Fibroblast of lung (primary cell): ENCODE measurements at places on chromosomes 5 and 9. TPM values are rescaled to one million over a fixed set of nuclear protein-coding genes. Genes with fewer than 3 reads are reported as not detected.

LCNL1 gene
- 3.3 and 6.3 TPM in 2 replicates for total RNA-seq

AUH gene
- total RNA-seq: 44.7 and 55.5 TPM in 2 replicates

TAF11L10 gene
- total RNA-seq: not detected in 2 replicates

PCDHB10 gene
- total RNA-seq: 0.77 and 2.0 TPM in 2 replicates

IL5 gene
- total RNA-seq: not detected in 2 replicates

PCDHB5 gene
- 1.8 and 2.8 TPM in 2 replicates for total RNA-seq

ANKRD34B gene
- not detected in 2 replicates for total RNA-seq

HMHB1 gene
- not detected in 2 replicates for total RNA-seq

HSPB3 gene
- total RNA-seq: 0.77 and 21.1 TPM in 2 replicates

PCA3 gene
- not detected in 2 replicates for total RNA-seq

F2R gene
- total RNA-seq: 164 and 265 TPM in 2 replicates

CXCL14 gene
- 0.17 and 0.26 TPM in 2 replicates for total RNA-seq

RNF208 gene
- 0.26 and 0.33 TPM in 2 replicates for total RNA-seq

TDRD7 gene
- 9.0 and 14.7 TPM in 2 replicates for total RNA-seq

NDOR1 gene
- 2.6 and 3.1 TPM in 2 replicates for total RNA-seq

FIBCD1 gene
- total RNA-seq: 7.3 and 9.8 TPM in 2 replicates

SLC31A1 gene
- total RNA-seq: 31.1 and 44.4 TPM in 2 replicates

DAB2IP gene
- 5.6 and 16.5 TPM in 2 replicates for total RNA-seq

NUTM2F gene
- total RNA-seq: not detected in 2 replicates

BTNL8 gene
- total RNA-seq: not detected in 2 replicates

PRR16 gene
- 3.1 and 7.3 TPM in 2 replicates for total RNA-seq

CATSPER3 gene
- under 0.01 and 0.17 TPM in 2 replicates for total RNA-seq

NR5A1 gene
- not detected in 2 replicates for total RNA-seq

DIPK1B gene
- total RNA-seq: 0.33 and 0.77 TPM in 2 replicates

APBA1 gene
- 5.4 and 8.8 TPM in 2 replicates for total RNA-seq

PCDHA11 gene
- total RNA-seq: 0.51 and 0.66 TPM in 2 replicates

PCDHA1 gene
- under 0.01 TPM in 2 replicates for total RNA-seq

ALDOB gene
- total RNA-seq: not detected in 2 replicates

ARRDC3 gene
- total RNA-seq: 87.1 and 105 TPM in 2 replicates

POLK gene
- 33.4 and 44.9 TPM in 2 replicates for total RNA-seq

IER5L gene
- 71.5 and 97.3 TPM in 2 replicates for total RNA-seq

OMD gene
- total RNA-seq: under 0.01 and 0.17 TPM in 2 replicates

SEMA6A gene
- 0.17 and 0.26 TPM in 2 replicates for total RNA-seq

CCDC152 gene
- total RNA-seq: 1.5 and 2.5 TPM in 2 replicates

FGD3 gene
- under 0.01 TPM in 1 of 2 replicates, not detected in the other for total RNA-seq

CAST gene
- 153 and 203 TPM in 2 replicates for total RNA-seq

FCN2 gene
- total RNA-seq: not detected in 2 replicates

KIAA0825 gene
- total RNA-seq: 3.1 and 3.6 TPM in 2 replicates

CAMLG gene
- 60.1 and 69.1 TPM in 2 replicates for total RNA-seq

SHB gene
- total RNA-seq: 12.6 and 13.9 TPM in 2 replicates

TGFBR1 gene
- 63.9 and 79.1 TPM in 2 replicates for total RNA-seq

DBH gene
- not detected in 2 replicates for total RNA-seq

DMXL1 gene
- total RNA-seq: 45.5 and 59.5 TPM in 2 replicates

GARIN3 gene
- total RNA-seq: not detected in 2 replicates

BRINP1 gene
- total RNA-seq: 0.26 and 0.33 TPM in 2 replicates

FAM151B gene
- total RNA-seq: 3.9 and 4.8 TPM in 2 replicates

DRD1 gene
- 2.0 and 2.6 TPM in 2 replicates for total RNA-seq

SMIM33 gene
- not detected in 2 replicates for total RNA-seq

CARD6 gene
- total RNA-seq: 12.7 and 14.4 TPM in 2 replicates

PCSK1 gene
- total RNA-seq: not detected in 2 replicates

PCDHGA12 gene
- total RNA-seq: 9.2 and 13.7 TPM in 2 replicates

CPLANE1 gene
- 17.7 and 20.0 TPM in 2 replicates for total RNA-seq
